Diencephalon (tissue), 1 donor: ENCODE measurements at places on chromosomes 13 and 19. TPM values are rescaled to one million over a fixed set of nuclear protein-coding genes. Genes with fewer than 3 reads are reported as not detected.

The MLNR gene
- total RNA-seq, result not detected

The LAIR1 gene
- 2.8 TPM for total RNA-seq

The KLHL1 gene
- 34.1 TPM for total RNA-seq

The C5AR1 gene
- 0.46 TPM for total RNA-seq

The KANK3 gene
- 6.0 TPM for total RNA-seq

The TPT1 gene
- 1,799 TPM for total RNA-seq

The N4BP2L1 gene
- 13.8 TPM for total RNA-seq

The SMAD9 gene
- total RNA-seq, result 16.6 TPM

The ZNF528 gene
- 72.9 TPM for total RNA-seq

The CLIP3 gene
- 42.4 TPM for total RNA-seq

The RXFP2 gene
- 0.69 TPM for total RNA-seq

The IGFL2 gene
- 0.92 TPM for total RNA-seq
